Lower leg skin (tissue), 4 donors: ENCODE measurements at places on chromosomes 1 and 21.
A peak's percentile ranks its signal among the peaks of the same experiment; 100 is the strongest.

DNA sequence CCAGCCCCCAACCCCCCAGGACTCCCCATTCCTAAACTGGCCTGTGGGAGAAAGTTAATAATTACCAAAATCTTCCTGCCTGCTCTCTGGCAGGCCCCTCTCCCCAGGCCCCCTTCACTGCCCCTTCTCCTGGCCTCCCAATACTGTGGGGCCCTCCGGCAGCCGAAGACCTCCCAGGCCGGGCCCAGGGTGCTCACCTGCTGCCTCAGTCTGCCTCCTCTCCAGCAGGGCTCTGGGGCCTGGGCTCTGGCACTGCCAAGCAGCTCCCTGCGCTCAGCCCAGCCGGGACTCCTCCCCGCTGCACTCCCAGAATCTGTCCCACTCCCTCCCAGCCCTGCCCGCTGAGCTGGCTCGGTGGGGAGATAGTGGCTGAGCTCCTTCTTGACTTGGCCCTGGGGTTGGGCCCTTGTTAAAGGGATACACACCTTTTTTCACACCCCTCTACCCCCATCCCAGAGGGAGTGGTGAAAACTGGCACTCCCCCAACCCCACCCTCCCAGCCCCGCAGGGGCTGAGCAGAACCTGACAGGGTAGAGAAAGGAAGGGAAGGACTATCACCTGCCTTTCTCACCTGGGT, at the start of gene S100A16:
TSS of gene S100A16 (minus strand) at position 383 of the 577 bp plus-strand sequence. CDS start 4,986 bp downstream, outside the sequence.
- DNase-seq, result peak; percentile 95

DNA sequence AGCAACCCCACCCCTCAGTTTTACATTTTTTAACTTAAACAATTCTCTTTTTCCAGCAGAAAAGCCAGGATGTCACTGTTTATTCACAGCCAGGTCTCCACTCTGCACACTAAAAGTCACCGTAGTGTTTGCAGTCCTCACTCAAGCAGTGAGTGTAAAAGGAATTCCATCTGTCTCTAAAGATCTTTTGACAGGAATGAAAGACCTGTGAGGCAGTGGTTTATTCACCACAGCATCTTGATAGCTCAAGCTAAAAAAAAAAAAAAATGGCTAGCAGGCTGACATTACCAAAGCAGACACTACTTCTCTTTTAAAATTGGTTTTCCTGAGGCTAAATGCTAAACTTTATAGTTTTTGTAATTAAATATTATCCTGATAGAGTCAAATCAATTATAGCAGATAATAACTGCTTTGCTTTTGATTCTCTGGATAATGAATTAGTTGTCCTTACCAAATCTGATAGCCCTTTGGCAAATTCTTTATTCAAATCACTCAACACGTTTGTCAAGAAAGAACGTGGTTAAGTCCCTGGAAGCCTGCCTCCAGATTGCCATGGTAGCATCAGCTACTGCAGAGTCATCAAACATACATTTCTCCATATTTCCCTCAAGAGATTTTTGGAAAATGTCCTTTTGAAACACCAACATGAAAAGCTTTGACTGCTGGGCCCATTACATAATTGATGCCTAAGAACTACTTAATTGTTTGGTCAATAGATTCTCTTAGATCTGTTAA, 22.2 kb upstream of the SLC5A9 start:
- DNase-seq, result no peak

GRCh38 chr1:32754317-32755097, 51.9 kb upstream of the SYNC start:
- no peak for DNase-seq

GRCh38 chr1:160149716-160150115, 1.7 kb upstream of the ATP1A4 start:
- DNase-seq, result no peak

DNA sequence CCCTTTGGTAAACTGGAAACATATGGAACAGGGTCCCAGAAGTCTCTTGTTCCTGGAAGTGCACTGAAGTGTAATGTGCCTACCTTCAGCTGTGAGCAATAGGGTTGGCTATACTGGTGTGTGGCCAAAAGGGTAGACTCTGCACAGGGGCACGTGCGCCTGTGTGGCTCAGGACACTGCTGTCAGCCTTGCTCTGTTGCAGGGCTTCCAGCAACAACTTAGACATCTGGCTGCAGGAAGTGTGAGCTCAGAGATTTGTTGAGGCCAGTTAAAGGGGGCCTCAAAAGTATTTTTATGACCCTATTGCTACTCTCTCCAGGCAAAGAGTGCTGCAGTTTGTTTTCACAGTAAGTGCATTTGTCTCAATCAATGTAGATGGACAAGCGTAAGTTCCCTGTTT, 7.5 kb downstream of the CTPS1 start:
- DNase-seq, result no peak

DNA sequence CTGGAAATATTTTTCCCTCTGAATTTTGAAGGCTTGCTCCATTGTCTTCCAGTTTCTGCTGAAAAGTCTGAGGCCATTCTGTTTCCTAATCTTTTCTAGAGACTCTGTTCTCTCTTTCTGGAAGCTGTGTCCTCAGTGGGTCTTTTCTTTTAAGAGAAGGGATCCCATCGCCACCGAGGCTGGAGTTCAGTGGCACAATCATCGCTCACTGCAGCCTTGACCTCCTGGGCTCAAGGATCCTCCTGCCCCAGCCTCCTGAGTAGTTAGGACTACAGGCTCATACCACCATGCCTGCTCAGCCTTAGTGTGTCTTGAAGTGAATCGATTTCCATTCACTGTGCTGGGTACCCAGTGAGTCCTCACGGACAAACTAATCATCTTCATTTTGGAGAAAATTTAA, 9.6 kb upstream of the LRP8 start:
- no peak for DNase-seq

GRCh38 chr1:106439475-106439874, 617.0 kb upstream of the PRMT6 start:
- DNase-seq, result no peak

GRCh38 chr1:208772891-208773290, 528.7 kb upstream of the PLXNA2 start:
- DNase-seq, result no peak

DNA sequence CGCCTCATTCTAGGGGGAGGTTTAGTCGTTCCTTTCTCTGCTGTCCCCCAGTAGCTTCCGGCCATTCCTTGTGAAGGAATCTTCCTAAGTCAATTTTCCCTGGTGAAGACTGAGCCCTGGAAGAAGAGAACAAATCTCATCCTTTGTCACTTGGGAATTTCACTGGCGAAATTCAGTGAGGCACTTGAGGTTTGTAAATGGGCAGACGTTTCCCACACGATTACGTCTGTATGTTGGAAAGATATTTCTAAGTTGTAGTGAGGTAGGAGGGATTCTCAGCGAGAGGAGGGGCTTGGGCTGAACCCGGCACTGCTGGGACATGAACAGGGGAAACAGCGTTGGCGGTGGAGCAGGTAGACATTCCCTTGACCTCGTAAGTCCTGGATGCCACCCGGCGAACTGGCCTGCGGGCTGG, 47.2 kb downstream of the GALNT2 start:
- peak; percentile 67 for DNase-seq

- no peak for DNase-seq
Observed at GRCh38 chr1:190608282-190608681, 130.6 kb upstream of the BRINP3 start.

GRCh38 chr1:196997423-196997822, 20.1 kb downstream of the CFHR5 start:
- no peak for DNase-seq

DNA sequence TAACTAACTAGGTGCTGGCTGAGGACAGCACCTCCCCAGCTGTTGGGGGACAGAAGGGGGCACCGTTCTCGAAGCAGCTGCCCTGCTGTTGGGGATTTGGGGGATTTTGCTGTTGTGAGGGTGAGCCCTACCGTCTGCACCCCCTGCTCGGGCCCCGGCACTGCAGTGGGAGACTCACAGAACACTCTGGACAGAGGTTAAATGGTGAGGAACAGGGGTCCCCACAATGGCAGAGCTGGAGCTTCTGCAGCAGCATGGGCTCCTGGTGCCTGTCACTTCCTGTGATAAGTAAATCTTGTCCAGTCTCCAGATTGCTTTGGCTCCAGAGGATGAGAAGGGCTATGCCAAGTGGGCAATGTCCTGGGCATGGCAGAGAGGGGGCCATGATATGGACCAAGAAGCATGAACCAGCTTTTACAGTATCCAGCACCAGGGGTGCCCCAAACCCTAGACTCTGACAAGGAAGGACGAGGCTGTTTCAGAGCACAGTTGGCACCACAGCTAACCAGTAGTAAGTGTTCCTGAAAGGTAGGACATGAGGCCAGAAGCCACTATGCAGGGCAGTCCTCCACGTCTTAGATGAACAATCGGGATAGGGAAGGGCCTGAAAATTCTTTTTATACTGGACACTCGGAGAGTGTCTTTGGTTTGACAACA, 365.1 kb upstream of the VAMP3 start:
- peak; percentile 7 for DNase-seq

DNA sequence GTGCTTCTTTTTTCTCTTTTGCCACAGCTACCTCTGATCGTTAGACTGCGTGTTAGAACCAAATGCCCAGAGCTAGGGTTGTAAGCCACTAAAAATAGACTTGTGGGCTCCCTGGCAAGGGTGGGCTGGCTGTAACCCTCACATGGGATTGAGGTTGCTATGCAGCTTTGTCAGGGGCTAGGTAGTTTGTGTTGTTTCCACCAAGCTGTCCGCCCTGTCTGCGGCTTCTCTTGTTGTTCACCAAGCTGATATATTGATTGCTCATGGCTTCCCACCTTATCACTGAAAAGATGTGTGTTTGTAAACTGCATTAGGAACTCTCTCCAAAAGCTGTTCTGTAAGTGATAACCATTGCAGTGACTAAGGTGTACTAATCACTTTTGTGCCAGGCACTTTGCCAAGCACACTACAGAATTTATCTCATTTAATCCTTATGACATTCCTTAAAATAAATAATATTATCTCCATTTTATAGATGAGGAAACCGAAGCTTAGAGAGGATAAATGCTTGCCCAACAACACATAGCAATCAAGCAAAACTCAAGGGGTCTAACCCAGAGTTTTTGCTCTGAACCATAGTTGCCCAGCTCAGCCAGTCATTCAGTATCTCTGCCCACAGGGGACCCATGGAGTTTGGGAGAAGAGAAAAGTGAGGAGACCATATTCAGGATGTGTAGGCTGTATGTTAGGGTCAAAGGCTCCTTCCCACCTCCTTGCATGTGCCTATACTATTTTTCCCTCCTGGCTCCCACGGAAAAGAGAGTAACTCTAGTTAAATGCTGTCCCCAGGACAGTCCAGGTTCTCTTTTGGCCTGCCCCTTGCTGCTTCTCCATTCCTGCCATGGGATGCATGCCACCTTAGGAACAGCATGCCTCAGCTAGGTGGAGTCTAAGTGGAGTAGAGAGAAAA, 42.2 kb upstream of the TARBP1 start:
- no peak for DNase-seq

- no peak for DNase-seq
Observed at GRCh38 chr1:194331758-194332157, 1145.3 kb upstream of the B3GALT2 start.

GRCh38 chr1:118896416-118896815, 91.7 kb downstream of the TBX15 start:
- no peak for DNase-seq

DNA sequence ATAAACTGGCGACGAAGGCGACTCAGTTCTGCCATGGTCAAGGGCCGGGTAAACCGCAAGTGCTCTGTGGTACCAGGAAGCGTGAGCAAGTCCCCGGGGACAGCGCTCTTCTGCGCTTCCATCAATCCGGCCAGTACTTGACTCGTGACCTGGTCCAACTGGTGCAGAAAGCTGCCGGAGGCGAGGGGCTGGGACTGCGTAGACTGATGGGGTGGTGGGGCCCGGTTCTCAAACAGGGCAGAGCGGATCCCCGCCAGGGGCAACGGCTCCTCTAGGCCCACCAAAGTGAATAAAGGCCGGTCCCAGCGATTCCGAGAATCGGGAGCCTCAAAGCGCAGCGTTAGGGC, 852 bp downstream of the KTI12 start:
- peak; percentile 19 for DNase-seq

DNA sequence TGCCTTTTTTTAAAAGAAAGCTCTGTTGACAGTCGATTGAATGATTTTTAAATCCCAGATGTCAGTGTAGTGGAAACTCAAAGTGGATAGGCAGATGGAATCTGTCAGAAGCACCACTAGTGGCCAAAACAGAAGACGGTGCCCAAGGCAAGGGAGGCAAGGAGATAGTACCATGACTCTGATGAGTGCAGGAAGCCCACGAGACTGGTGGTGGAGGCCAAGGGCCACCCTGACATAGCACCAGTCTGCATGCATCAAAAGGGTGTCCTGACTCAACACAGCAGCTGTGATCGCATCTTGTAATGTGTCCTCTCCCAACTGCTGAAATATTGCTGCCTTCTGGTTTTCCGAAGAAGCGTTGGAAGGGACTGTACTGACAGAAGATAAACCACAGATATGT, 124.1 kb upstream of the PAPPA2 start:
- DNase-seq, result peak; percentile 36

GRCh38 chr21:31583498-31583897, 76.0 kb upstream of the SOD1 start:
- DNase-seq, result no peak

DNA sequence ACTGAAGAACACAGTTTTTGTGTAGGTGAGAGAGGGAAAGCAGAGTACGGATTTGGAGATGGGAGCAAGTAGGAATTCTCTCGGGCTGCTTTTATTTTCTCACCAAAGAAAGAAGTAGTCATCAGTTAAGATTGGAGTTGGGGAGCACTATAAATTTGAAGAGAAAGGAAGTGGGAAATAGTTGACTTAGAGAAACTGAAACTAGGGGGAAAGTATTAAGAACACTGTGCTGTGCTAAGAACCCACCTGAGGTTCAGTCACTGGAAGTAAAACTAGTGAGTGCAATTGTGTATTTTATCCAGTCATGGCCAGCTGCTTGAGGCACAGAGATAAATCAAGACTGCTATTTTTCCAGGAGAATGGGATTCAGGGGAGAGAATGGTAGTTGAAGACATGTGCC, 37.4 kb downstream of the CLCC1 start:
- DNase-seq, result no peak

GRCh38 chr1:178577882-178578281, 65.0 kb downstream of the TEX35 start:
- no peak for DNase-seq

GRCh38 chr21:38429011-38429410, 69.3 kb downstream of the ERG start:
- no peak for DNase-seq

DNA sequence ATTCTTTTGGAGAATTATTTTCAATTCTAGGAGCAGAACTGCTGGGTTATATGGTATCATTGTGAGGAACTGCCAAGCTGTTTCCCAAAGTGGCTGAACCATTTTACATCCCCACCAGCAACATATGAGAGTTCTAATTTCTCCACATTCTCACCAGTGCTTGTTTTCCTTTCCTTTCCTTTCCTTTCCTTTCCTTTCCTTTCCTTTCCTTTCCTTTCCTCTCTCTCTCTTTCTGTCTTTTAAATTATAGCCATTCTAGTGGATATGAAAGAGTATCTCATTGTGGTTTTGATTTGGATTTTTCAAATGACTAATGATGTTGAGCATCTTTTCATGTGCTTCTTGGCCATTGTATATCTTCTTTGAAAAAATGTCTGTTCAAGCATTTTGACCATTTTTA, 45.3 kb downstream of the RUNX3 start:
- DNase-seq, result no peak

DNA sequence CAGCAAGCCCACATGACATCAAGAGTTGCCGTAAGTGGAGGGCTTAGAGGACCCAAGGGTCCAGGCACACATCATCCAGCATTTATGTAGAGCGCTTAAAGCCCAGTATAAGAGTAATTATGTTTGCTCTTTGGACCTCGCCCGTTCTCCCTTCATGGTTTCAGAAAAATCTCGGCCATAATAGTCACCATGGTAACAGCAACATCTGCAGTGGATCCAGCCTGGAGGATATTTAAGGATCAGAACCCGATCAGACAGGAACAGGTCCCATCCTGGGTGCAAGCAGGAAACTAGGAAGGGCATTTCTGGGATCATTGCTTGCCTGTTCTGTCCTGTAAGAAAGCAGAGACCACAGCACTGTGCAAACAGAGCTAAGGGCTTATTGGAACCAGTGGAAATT, 89.9 kb upstream of the KAZN start:
- DNase-seq, result no peak
